ENCODE measurements at places on chromosomes 1 and 21.
A peak's percentile ranks its signal among the peaks of the same experiment; 100 is the strongest.

GRCh38 chr1:37717631-37718030, 25.3 kb downstream of the CDCA8 start:
- no peak for DNase-seq

DNA sequence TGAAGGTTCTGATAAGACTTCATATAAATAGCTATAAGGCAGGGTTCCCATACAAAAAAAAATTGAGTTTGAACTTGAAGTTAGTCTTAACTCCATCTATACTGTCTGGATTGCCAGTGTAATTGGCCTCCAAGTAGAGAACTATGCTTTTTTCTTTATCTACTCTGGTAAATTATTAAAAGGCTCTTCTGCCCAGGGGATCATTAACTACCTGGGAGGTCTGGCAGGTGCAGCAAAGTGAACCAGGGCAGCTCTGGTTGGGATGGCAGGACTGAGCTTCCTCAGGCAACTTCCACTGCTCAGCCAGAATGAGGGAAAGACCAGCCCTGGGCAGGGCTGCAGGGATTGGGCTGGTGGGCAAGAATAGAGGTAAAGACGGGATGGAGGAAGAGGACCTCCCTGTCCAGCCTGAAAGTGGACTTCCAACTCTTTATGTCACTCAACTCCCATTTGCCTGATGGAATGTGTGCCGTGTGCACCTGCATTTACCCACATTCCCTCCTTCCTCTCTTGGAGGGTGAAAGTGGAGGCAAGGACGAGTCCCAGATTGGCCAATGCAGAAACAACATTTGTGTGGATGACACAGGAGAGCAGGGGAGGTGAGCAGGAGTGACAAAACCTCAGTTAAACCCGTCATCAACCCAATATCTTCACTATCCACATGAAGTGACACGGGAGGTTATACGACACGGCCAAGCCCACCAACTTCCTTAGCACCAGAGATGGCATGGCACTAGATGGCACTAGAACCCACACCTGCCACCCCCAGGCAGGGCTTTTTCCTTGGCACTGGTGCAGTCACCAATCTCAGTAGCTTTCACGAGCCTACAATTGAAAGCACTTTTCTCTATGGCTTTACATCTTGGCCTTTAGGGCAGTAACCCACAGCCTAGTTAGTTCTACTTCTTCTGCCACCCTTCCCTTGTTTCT, 25.2 kb downstream of the CCN1 start:
- DNase-seq, result no peak

DNA sequence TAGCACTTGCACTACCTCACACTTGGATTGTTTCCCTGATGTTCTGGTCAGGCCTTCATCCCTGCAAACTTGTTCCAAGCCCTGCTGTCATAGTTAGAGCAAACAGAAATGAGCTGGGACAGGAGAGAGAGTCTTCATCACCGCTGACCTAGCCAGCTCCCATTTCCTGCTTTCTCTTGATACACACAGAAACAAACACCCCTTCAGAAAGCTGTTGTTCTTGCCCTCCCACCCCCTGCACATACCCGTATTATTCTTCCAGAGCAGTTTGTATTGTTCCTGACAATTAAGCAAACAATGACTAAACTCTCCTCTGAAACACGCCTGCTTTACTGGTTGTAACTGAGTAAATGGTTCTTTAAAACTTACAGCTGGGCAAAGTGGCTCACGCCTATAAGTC, 2.9 kb upstream of the SYT2 start:
- no peak for DNase-seq

- DNase-seq, result no peak
Observed at GRCh38 chr1:223788746-223789415, 56.9 kb downstream of the TP53BP2 start.

DNA sequence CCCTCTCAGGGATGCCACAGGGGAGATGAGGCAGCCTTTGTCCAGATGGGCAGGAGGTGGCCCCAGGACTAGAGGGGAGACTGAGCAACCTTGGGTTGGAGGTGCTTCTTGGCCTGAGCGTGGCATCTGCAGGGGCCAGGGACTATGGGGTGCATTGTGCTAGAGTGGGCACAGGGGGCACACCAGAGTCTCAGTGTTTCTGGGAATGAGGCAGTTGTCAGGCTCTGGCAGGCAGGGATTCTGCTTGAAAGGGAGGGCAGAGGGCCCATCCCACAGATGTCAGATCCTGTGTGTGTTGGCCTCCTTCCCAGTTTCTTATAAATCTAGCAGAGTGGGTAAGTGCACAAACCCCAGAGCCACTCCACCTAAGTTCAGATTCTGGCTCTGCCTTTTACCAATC, 13.7 kb downstream of the LGR6 start:
- no peak for DNase-seq

GRCh38 chr21:14952916-14953315, 111.9 kb downstream of the NRIP1 start:
- DNase-seq, result no peak

GRCh38 chr1:154987326-154987725, 4.2 kb downstream of the FLAD1 start:
- no peak for DNase-seq

GRCh38 chr1:55822891-55823290, 607.7 kb upstream of the USP24 start:
- no peak for DNase-seq

- DNase-seq, result no peak
Observed at GRCh38 chr1:94036730-94037129, 84.2 kb downstream of the ABCA4 start.

GRCh38 chr1:91712981-91713841, 172.7 kb downstream of the TGFBR3 start:
- peak; percentile 33 for DNase-seq

GRCh38 chr1:111739925-111740765, 950 bp upstream of the INKA2 start:
- DNase-seq, result peak; percentile 8

DNA sequence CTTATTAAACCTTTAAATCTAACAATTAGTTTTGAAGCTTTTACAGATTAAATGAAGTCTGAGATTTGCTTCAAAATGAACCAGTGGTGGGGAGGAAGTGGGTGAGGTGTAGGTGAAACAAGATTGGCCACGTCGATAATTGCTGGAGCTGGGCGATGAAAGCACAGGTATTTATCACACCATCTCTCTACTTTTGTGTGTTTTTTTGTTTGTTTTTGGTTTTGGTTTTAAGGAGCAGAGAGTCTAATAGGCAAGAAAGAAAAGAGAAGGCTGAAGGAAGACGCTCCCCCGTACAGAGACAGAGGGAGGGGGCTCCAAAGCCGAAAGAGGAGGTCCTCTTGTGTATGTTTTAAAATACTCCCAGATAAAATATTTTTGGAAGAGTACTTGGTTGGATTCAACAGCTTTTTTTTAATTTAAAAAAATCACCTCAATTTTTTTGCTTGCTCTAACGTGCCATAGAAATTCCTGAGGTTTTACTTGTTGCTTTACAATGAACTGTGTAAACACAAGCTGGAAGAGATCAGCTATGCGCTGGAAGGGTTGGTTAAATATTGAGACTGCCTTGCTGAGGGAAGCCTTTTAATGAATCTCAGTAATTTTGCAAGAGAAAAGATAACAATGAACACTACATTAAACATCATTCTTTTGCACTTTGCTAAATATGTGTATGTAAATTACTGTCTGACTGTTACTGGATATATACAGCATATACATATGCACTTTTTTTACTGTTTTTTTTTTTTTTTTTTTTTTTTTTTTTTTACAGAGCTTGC, 6.7 kb upstream of the LGALS8 start:
- DNase-seq, result no peak

GRCh38 chr1:109901141-109901523, 9.5 kb upstream of the CSF1 start:
- DNase-seq, result no peak

GRCh38 chr1:178958491-178958890, 67.2 kb upstream of the FAM20B start:
- DNase-seq, result no peak

GRCh38 chr1:85984636-85985035, 171.9 kb downstream of the COL24A1 start:
- no peak for DNase-seq

DNA sequence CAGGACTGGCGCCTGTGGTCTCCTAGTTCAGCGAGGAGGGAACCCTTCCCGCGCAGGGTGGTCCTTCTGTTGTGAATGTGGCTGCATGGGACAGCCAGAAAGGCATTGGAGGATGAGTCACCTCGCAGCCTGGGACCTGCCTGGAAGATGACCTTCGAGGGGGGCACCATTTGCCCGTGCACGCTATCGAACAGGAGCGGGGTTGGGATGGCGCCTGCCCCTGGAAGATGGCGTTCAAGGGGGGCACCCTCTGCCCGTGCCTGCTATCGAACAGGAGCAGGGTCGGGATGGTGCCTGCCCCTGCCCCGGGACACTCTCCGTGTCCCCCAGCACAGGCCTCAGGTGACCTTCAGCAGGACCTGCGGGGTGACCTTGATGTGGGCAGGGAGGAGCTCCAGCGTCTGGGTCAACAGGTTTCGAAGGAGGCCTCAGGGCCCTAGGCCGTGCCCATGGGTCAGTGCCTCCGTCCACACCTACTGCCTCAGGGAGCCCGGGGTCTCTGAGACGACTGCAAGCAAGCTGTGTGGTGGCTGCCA, 1.7 kb upstream of the ACTRT2 start:
- no peak for DNase-seq

GRCh38 chr21:46226920-46227599, 1.5 kb downstream of the LSS start:
- no peak for DNase-seq

DNA sequence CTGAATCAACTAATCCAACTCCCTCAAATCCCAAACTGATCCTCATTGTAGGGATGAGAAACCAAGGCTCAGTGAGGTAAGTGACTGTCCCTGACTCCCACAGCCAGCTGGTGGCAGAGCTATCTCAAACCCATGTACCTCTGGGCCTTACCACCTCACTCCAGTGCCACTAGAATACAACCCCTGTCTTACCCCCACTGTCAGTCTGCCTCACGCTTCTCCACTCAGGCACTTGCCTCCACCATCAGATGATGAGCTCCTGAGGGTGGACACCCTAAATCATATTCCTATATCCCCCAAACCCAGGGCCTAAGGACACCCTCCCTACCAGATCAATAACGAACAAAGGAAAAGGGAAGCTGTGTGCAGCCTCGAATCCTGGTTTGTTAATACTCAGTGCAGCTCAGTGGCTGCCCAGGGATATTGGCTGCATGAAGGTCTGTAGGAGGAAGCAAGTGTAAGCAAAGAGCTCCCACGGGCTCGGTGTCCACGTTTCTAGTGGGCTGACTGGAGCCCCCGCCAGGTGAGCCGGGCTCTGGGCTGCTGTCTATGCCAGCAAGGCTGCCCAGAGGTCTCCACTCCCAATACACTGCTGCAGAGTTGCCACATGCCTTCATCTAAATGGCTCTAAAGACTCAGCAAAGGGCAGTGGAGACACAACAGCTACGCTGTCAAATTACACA, 533.4 kb downstream of the MATN1 start:
- no peak for DNase-seq

- peak; percentile 22 for DNase-seq
Observed at GRCh38 chr1:9691108-9691445, 39.5 kb downstream of the PIK3CD start.

DNA sequence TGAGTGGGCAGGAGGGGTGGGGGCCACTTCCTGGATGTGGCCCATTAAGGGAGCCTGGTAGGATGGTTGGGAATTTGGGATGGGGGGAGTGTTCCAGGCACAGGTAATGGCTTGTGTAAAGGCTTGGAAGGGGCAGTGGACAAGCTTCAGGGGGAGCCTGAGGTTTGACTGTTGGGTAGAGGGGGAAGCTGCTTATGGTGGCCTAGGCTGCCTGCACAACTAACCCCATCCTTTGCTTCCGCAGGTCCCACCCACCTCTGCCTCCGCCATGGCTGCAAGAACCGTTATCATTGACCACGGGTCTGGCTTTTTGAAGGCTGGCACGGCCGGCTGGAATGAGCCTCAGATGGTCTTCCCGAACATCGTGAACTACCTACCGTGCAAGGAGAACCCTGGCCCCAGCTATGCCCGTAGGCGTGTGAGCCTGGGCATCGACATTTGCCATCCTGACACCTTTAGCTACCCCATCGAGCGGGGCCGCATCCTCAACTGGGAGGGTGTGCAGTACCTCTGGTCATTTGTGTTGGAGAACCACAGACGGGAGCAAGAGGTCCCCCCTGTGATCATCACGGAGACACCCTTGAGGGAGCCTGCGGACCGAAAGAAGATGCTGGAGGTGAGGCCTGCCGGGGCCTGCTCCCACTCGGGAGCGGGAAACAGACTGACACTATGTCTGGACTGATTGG, 67.8 kb downstream of the ACTL8 start:
- DNase-seq, result no peak

DNA sequence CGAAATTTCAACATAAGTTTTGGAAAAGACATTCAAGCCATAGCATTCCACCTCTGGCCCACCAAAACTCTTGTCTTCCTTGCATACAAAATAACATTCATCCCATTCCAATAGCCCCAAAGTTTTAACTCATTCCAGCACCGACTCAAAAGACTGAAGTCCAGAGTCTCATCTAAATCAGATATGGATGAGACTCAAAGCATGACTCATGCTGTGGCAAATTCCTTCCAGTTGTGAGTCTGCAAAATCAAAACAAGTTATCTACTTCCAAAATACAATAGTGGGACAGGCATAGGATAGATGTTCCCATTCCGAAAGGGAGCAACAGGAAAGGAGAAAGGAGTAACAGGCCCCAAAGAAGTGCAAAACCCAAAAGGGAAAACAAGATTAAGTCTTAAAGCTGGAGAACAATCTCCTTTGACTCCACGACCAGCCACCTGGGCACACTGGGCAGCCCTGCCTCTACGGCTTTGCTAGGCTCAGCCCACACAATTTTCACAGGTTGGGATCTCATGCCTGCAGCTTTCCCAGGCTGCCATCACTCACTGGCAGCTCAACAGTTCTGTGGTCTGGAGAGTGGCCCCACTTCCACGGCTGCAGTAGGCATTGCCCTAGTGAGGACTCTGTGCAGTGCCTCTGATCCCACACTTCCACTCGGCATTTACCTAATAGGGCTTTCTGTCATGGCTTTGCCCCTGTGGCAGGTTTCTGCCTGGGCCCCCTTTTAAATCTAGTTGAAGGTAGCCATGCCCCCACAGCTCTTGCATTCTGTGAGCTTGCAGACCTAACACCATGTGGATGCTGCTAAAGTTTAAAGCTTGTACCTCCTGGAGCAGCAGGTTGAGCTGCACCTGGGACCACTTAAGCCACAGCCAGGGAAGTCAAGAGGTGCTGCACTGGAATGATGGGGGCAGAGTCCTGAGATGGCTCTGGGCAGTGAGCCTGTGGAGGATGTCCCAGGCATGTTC, 51.0 kb downstream of the RUNX3 start:
- DNase-seq, result no peak

DNA sequence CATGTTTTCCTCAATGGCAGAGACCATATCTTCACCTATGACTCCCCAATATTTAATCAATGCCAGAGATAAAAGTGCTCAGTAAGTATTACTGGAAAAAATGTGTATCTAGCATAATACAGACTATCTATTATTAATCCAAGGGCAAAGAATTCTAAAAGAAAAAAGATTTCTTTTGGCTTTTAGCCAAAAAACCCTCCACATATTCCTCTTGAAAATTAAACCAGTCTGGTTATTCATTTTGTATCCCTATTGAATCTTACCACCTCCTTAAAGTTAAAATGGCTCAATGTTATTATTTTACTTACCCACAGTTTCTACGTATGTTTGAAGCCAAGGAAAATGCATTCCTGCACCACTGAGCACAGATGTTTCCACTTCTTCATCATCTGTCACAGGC, 1.6 kb downstream of the TAF1A start:
- DNase-seq, result no peak

GRCh38 chr1:200979574-200980451, 43.7 kb downstream of the KIF21B start:
- DNase-seq, result peak; percentile 64

- no peak for DNase-seq
Observed at GRCh38 chr1:175888996-175889395, 145.6 kb upstream of the TNR start.
